ENCODE measurements at places on chromosomes 4 and X.

- DNase-seq = no peak
These were observed 17.2 kb downstream of the SPIN3 start for GRCh38 chrX:56978172-56978571.

GRCh38 chr4:184320631-184321030, 103.0 kb upstream of the ENPP6 start:
- peak; percentile 2 for DNase-seq

DNA sequence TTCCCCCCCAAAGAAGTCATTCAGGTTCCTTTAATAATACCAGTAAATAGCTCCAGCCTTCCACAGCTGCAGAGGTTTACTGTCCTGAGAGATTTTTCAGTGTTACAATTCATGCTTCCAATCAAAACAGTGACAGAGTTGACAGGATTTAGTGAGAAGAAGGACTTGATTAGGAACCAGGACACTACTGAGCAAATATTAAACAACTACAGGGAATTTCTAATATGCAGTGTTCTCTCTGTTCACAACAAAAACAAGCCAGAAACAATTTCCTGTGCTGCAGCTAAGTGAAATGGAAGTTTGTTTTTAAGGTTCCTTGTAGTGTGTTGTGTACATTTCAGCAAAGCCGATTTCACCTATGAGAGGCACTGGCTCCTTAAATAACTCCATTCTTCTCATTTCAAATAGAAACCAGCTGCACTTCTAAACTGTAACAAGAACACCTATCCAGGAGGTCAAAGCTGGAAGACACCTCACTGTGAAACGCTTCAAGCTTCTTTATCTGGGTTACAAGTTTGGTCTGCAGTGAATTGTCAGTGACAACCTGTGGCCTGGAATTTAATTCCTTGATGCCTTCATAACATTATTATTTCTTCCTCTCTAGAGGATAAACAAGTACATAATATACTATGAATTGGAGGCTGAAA, 149.3 kb downstream of the RASL11B start:
- no peak for DNase-seq

DNA sequence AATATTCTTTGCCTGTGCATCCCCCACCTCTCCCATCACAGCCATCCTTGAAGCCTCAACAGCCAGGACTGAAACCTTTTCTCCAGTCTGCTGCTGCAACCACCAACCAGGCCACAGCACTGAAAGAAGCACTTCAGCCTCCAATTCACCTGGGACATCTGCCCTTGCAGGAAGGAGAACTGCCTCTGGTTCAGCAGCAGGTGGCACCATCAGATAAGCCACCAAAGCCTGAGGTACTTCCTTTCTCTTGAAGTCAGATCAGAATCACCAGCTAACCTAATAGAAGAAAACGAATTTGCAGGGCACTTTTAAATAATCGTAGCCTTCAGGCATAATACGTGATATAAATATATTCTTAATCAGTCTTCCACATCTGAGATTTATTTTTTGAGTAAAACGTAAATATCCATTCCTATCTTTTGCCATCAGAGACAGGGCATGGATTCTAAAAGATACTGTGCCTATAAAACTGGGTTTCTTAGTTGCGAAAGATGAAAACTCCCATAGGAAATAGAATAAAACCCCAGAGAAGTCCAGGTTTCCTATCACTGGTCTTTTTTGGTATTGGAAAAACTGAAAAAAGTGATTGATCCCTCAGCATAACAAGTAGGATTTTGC, 9.5 kb downstream of the AMBN start:
- no peak for DNase-seq

- DNase-seq = no peak
These were observed 116.6 kb downstream of the CPZ start for GRCh38 chr4:8709050-8709728.

DNA sequence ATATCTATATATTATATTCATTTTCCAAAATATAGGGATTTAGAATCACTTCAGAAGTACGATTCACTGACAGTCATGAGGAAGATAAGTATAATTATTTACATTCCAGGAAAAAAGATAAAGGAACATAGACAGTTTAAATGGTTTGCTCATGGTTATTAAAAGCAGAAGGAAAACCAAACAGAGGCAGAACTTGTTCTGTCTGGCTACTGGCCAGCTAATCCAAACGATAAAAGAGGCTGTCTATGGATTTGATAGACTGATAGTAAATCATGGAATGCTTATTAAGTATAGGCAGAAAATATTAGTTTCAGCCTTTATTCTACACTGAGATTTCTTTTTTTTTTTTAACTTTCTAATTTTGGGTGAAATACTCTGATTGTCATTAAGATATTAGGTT, 50.2 kb downstream of the RPGR start:
- no peak for DNase-seq

- no peak for DNase-seq
These were observed 22.8 kb downstream of the MAD2L1 start for GRCh38 chr4:120043828-120044227.

GRCh38 chr4:85200106-85200505, 233.6 kb upstream of the WDFY3 start:
- DNase-seq = no peak

DNA sequence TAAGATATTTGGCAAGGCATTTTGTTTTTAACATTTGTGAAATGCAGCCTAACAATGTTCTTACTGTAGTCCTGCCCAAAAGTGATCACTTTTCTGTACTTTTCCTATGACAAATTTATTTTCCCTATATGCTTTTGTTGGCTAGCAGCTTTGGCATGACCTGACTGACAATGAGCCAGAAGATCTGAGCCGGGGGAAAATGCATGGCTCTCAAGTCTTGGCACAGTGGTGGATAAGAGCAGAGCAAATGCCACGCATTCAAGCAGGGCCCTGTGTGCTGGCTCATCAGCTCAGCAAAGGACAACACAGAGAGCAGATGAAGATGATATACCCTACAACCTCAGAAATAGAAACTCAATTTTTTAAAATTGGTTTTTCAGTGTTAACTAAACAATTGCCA, 187.3 kb downstream of the ANAPC10 start:
- DNase-seq = no peak

- no peak for DNase-seq
These were observed 9.9 kb upstream of the ANAPC4 start for GRCh38 chr4:25367004-25367621.

DNA sequence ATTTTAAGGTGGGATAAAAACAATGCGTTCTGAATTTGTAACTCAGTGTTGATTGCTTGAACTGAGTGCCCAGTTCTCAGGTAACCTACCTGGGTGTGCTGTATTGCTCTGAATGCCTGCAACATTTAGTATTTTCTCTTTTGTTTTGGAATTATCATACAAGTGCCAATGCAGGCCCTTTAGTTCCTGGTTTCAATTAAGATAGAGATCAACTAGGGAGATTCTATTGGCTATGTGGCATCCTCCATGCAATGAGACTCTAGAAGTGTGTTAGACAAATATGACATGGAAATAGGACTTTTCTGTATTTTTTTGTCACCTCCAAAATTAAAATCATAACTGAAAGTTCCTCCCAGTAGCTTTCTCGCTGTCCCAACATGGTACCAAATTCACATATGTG, 438.7 kb upstream of the IGFBP7 start:
- no peak for DNase-seq

GRCh38 chr4:150818661-150819060, 196.4 kb downstream of the LRBA start:
- no peak for DNase-seq

GRCh38 chr4:138774940-138775339, 240.6 kb upstream of the NOCT start:
- DNase-seq = no peak

GRCh38 chr4:6368096-6368495, 98.4 kb downstream of the WFS1 start:
- DNase-seq = no peak

- peak; percentile 44 for DNase-seq
These were observed 7.6 kb downstream of the DLG3 start for GRCh38 chrX:70452143-70452733.

- DNase-seq = no peak
These were observed 3.7 kb upstream of the SETD7 start for GRCh38 chr4:139559687-139560086.

GRCh38 chrX:125604448-125604847, 284.8 kb downstream of the TEX13C start:
- no peak for DNase-seq

- no peak for DNase-seq
These were observed 632.8 kb upstream of the AMOT start for GRCh38 chrX:113473418-113473817.

DNA sequence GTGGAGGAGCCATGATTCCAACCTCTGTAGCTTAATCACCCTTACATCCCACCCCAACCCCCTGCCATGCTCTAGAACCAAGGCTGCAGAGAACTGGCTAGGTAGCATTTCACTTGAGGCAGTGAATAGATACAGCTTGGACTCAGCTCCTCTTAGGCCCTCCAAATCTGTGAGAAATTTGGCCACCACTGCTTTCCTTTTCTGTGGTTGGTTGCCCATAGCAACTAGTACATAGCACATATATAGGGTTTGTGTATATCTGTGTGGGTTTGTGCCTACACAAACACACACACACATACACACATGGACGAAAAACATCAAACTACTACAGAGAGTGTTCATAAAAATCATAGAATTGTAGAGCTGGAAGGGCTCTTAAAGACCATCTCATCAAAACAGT, 52.0 kb upstream of the CCDC160 start:
- DNase-seq = no peak

DNA sequence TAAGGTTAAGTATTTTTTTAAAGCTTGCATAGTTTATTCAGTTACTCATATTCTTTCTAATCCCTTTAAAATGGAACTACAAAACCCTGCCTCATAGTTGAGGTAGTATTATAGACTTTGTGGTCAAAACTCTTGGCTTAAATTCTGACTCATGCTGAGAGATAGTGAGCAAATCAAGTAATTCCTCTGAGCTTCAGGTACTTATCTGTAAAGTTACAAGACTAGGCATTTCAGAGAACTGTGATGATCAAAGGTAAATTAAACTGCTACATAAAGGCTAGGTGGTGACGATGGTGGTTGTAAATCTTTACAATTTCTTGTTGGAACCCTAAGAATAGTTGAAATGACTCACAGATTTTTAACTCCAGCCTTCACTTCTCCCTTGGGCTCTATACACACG, 3.2 kb upstream of the CLOCK start:
- no peak for DNase-seq

DNA sequence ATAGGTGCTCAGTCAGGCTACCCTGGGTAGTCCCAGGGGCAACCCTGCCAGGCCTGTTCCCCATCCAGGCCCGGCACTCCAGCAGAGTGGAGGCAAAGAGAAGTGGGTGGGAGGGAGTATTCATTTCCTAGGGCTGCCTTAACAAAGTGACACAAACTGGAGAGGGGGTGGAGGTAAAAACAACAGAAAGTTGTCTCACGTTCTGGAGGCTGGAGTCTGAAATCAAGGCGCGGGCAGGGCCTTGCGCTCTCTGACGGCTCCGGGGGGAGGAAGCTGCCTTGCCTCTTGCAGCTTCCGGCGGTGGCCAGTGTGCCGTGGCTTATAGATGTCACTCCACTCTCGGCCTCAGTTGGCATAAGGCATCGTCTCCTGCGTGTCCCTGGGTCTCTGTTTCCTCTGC, 90.8 kb downstream of the DCTD start:
- DNase-seq = no peak

GRCh38 chrX:154308108-154308946, 12.7 kb downstream of the TKTL1 start:
- peak; percentile 78 for DNase-seq

Measured in tibial nerve (tissue), 4 donors.